NCI-H2081 treated with DMSO at 0.1 percent for 48 hours (cell line): ENCODE measurements at places on chromosomes 1 and 21.

DNA sequence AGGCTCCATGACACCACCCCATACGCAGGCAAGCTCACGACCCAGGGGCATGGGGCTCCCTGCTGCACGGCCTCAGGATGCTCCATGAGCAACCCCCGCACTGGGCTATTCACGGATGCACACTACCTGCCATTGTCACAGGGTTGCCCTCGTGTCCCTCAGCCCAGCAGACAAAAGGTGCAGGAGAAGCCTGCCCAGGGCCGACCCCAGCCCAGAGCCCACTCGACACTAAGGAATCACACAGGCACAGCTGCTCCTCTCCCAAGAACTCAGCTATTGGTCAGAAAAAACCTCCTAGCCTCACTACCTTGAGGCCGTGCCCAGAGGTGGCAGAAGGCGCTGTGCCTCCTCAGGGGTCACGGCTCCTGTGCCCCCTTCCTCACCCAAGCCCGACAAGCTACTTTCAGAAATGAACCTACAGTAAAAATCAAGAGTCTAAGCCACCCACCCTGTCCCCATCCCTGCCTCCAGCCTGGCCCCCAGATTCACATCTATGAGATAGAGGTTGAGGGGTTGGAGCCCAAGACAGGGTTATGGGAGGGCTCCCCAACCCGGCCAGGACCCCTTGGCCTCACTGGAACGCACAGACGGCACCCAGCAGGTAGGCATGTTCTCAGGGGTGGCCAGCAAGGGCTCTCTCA, 6.4 kb upstream of the SPATC1L start:
- DNase-seq = no peak

- DNase-seq = no peak
These were observed 115.9 kb downstream of the KCND3 start for GRCh38 chr1:111873460-111874030.

GRCh38 chr21:25381936-25382452, 225.3 kb downstream of the MRPL39 start:
- DNase-seq = no peak

DNA sequence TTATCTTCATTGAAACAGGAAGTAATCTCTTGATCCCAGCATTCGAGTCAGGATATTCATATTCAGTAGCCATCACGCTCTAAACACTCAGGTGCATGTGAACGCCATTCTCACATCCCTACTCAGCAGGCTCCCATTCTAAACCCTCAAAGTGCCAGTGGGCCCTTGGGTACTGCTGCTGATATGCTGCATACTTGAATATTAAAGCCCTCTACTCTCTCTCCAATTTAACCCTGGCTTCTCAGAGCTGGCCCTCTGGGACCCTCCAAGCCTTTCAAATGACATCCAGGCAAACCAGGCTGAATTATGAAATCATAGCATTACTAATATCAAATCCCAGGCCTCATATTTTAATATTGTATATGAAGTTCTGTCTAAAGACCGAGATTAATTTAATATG, 468.2 kb downstream of the NUF2 start:
- DNase-seq = no peak

DNA sequence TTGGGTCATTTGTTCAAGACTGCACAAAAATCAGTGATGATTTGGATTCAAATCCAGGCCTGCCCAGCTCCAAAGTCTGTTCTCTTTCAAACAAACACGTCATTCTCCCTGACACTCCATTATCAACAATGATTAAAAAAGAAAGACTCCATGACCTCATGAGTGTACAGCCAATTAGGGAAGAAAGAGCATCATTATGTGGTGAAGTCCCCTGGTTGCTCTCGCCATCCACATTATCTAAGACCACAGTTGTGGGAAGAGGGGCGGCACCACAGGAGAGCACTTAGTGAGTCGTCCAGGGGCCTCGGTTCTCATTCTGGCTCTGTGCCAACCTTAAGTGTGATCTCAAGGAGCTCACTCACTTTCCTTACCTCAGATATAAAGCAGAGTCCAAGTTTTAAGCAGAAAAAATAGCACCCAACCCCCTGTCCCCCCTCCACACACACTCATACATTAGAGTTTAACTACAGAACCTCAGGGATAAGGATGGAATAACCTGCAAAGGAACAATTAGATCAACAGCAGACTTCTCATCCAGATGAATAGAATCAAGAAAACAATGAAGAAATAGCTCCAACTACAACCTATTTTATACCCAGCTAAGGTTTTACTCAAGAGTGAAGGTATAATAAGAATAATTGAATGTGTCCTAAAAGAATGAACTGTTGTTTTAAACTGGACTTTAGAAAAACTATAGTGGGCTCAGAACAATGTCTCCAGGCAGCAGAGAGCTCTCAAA, 47.8 kb downstream of the COL6A1 start:
- no peak for DNase-seq

- DNase-seq = no peak
These were observed 18.4 kb upstream of the PRDM16 start for GRCh38 chr1:3050603-3051002.

GRCh38 chr21:36127250-36127904, 7.5 kb upstream of the CBR3 start:
- no peak for DNase-seq

- DNase-seq = no peak
These were observed 40.5 kb downstream of the DISC1 start for GRCh38 chr1:231666937-231667608.

DNA sequence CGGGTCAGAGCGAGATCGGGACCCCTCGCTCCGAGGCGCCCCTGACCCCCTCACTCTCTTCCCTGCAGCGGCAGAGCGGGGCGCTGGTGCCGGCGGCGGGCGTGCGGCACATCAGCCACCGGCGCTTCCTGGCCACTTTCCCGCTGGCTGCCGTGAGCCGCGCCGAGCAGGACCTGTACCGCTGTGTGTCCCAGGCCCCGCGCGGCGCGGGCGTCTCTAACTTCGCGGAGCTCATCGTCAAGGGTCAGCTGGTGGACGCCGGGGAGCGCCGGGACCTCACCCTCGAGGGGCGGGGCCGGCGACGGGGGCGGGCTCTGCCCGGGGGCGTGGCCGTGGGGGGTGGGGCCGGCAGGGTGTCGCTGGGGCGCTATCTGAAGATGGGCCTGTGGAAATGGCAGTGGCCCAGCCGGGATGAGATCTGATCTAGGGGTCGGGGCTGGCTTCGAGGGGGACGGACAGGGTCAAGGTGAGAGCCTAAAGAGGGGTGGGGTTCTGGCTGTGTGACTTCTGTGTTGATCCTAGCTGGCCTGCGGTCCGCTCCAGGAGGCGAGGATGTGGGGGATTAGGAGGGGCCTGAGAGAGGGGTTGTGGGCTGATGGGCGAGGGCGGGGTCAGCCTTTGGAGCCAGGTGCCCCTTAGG, 23.6 kb downstream of the PTPRU start:
- DNase-seq = no peak

DNA sequence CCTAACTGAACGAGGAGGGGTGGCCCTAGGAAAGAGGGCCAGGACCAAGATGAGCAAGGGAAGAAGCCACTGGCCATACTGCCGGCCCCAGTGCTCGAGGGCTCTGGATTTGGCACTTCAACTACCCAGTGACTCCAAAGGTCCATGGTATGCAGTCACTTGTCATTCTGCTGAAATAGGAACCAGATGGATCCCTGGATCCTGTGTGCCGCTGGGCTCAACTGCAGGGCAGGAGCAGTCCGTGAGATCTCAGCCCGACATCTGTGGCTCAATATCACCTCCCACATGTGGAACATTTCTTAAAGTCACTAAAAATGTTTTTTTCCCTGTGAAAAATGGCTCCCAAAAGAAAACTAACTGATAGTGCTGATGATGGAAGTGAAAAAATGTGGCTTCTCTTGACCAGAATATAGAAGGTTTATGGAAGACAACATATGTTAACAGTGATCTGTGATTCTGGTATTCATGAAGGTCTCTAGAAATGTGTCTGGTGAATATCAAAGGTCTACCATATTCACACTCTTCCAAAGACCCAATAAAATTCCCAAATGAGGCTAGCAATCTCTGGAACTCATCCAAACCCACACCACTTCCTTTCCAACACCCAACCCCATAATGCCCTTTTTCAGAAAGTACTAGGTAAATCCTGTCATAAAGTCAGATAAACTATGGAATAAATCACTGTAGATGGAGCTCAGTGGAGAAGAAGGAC, 24.1 kb downstream of the PAFAH2 start:
- no peak for DNase-seq

DNA sequence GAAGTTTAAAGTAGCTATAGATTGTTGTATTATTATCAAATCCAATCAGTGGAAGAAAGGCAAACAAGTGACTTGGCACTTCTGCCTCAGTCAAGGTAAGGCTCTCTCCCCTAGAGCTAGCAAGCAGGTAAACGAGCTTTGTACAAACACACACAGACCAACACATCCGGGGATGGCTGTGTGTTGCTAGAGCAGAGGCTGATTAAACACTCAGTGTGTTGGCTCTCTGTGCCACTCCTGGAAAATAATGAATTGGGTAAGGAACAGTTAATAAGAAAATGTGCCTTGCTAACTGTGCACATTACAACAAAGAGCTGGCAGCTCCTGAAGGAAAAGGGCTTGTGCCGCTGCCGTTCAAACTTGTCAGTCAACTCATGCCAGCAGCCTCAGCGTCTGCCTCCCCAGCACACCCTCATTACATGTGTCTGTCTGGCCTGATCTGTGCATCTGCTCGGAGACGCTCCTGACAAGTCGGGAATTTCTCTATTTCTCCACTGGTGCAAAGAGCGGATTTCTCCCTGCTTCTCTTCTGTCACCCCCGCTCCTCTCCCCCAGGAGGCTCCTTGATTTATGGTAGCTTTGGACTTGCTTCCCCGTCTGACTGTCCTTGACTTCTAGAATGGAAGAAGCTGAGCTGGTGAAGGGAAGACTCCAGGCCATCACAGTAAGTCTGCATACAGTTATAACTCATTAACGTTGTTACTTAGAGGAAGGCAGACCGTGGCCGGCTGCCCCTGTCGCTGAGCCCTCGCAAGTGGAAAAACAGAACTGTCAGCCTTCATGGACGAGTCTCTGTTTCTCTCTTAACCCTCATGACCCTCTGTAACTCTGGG, at the start of gene PALMD:
Gene PALMD (plus strand): TSS at position 415 of the 833 bp plus-strand sequence. CDS start 205 bp downstream, at position 620.
- no peak for DNase-seq

DNA sequence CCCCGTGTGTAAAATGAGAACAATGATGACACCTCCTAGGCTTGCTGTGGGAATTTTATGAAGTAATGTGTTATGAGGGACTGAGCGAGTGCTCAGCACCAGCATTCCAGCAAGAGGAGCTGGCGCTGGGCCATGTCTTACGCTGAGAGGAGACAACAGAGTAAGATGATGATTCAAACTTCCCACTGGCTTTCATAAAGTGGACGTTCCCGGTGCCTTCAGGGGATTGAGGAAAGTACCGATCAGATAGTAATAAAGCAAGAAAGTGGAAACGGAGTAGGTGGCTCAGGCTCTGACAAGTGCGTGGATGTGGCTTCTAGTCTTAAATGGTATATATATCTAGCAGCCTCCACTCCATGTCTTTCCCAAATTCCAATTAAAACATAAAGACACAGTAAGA, 23.8 kb downstream of the EPHA10 start:
- DNase-seq = no peak

DNA sequence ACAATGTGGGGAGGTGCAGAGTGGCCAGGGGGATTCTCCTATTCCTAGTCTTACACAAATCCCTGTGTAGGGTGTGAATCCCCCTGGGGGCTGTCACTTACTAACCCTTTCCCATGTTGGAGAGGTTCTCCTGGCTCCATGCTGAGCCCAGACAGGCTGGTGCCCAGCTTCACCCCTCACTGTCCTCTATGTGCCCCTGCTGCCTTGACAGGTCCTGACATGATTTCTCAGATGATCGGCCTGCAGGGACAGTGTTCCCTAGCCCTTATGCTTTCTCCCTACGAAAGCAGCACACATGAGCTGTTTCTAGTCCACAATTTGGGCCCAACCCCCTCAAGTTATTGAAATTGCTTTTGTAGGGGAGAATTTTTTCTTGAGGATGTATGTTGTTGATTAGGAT, 68.9 kb upstream of the FAM78B start:
- DNase-seq = no peak

DNA sequence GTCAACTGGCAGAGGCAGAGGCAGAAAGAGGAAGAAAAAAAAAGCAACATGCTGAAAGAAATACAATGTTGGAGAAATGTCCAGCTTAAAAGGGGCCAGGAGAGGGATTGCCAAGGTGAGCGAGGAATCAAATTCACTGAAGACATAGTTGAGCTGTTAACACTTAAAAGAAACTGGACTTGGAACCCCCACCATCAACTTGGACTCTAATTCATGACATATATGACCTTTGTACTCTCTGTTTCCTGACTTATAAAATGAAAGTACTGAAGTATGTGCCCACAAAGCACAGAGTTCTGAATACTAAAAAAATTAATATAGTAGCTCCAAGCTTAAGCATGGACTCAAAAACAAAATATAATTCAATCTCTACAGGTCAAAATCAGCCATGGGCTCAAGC, 16.1 kb downstream of the PRR9 start:
- DNase-seq = no peak

DNA sequence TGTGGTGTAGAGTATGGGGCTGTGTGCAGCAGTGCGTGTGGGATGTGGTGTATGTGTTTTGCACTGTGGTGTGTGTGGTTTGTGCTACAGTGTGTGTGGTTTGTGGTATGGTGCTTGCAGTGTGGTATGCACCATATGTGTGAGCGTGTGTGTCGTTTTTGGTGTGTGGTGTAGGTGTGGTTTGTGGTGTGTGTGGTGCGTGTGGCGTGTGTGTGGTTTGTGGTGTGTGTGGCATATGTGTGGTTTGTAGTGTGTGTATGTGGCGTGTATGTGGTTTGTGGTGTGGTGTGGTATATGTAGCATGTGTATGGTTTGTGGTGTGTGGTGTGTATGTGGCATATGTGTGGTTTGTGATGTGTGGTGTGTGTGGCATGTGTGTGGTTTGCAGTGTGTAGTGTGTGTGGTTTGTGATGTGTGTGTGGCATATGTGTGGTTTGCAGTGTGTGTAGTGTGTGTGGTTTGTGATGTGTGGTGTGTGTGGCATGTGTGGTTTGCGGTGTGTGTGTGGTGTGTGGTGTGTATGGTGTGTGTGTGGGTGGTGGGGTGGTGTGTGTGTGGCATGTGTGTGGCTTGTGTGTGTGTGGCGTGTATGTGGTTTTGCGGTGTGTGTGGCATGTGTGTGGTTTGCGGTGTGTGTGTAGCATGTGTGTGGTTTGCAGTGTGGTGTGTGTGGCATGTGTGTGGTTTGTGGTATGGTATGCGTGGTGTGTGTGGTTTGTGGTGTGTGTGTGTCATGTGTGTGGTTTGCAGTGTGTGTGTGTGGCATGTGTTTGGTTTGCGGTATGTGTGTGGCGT, 53.5 kb upstream of the TRAPPC10 start:
- DNase-seq = no peak

- DNase-seq = no peak
These were observed 133.4 kb upstream of the MAP1LC3C start for GRCh38 chr1:242132121-242132817.
